ENCODE measurements at places on chromosomes 6 and 20.

DNA sequence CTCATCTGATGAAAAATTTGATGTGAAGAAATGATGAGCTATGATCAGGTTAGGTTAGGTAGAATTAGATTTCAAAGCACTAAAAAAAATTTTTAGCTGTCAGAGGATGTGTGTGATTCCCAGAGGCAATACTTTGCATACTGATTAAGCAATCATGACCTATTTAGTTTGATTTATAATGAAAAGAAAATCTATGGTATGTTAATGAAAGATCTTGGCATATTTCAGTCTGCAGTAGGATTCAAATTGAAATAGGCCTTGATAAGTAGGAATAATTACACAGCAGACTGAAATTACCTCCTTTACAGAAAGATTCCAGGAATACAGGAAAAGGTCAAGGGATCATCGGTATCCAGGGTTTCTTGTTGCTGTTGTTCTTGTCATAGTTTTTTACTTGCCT is 69.3 kb downstream of the HDDC2 start:
- DNase-seq, result no peak

DNA sequence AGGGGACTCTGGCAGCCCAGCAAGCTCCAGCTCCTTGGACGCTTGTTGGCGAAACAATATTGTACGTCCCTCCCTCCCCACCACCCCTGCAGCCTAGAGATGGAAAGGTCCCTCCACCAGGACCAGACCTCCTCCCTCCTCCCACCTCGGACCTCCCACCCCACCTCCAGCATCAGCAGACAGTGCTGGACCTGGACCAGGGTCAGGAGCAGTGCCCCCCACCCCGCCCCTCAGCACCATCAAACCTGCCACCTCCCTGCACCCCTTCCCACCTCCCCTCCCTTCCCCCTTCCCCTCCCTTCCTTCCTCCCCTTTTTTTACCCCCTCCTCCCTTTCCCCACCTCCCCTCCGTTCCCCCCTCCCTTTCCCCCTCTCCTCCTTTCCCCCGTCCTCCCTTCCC is 98.4 kb downstream of the TAF4 start:
- DNase-seq, result no peak

DNA sequence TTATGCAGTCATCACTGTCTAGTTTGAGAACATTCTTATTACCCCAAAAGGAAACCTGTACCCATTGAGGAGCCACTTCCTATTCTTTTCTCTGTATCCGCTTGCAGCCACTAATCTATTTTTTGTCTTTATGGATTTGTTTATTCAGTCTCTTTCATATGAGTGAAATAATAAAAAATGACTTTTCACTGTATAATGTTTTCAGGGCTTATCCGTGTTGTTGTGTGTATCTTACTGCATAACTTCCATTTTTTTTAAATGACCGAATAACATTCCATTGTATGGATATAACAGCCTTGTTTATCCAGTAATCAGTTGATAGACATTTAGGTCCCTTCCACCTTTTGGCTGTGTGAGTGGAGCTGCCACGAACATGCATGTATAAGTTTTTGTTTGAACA is 86.6 kb downstream of the ZFAND3 start:
- no peak for DNase-seq

DNA sequence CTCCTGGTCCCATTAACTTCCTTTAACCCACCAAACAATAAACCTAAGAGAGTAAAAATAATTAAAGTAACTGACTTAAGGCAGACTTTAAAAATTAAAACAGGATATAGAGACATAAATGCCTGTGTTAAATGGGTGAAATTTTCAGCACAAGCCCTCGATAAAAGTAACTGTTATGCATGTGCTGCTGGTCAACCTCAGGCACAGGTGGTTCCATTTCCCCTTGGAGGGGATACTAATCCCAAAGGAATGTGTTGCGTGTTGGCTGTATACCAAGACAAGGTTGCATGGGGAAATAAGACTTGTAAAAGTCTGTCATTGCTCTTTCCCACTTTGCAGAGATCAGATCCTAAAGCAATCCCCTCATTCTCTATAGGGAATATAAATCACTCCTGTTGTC is 25.8 kb downstream of the HLA-A start:
- DNase-seq, result no peak

DNA sequence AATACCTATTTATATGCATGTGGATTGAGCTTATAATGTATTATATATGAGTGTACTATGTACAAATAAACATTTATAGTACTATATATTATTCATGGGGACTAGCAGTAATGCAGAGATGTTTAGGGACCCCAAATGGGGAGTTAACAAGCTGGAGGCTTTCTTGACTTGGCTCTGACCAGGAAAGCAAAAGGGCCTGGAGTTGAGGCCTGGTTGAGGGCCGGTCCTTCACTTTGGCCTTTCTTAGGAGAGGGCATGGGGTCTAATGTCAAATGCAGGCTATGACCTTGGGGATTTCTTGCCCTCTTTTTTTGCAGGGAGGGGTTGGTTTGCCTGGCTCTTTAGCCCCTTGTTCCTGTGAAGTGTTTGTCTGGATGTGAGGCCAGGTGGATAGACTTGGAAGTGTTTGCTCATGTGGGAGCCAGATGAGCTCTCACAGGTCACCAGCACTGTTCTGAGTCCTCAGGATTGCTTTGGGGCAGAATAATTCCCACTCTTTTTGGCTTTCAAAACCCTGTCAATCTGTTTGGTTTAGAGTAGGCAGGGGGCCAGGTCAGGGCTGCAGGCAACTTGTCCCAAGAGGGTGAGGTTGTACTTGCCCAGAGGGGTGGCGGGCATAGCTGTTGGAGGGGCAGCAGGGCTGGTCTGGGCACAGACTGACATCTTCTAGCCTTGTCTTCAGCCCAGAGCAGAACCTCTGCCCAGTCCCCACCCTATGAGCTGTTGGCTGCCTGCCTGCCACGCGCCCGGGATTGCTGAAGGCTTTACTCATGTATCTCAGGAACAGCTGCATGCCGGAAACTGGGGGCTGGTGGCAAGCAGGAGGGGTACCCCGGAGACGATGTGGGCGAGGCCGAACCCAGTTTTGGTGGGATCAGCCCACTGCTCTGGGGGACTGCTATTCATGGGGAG is 14.6 kb downstream of the TJAP1 start:
- no peak for DNase-seq

DNA sequence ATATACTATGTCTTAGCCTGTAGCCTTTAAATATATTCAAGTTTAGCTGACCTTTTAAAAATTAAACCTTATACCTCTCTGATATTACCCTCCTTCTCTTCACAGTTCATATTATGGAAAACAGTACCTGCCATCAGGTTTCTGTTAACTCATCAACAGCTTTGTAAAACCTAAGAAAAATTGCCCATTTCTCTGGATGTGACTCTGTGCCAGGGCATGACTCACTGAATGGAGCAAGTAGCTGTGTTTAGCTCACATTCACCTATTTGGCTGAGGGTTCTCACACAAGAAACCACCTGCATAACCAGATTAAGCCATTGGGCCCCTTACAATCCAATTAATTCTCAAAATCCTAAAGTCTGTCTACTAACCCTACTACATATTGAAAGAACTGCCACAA is 678.8 kb upstream of the MARCKS start:
- DNase-seq, result no peak

DNA sequence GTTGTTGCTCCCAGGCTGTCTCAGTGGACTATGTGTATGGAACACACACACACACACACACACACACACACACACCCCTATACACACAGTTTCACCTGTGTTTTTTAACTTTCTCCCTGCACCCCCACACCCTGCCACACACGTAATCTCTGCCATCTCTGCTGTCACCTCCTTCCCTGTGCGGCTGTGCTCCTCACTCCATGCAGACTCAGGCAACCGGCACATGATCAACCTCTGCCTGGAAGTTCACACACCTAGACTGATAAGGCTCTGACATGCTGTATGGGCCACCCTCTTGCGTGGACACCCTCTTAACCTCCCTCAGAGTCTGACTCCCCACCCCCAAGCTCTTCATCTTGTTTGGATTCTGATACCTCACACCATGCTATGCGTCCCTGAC is 152.3 kb upstream of the THEMIS start:
- DNase-seq, result no peak

DNA sequence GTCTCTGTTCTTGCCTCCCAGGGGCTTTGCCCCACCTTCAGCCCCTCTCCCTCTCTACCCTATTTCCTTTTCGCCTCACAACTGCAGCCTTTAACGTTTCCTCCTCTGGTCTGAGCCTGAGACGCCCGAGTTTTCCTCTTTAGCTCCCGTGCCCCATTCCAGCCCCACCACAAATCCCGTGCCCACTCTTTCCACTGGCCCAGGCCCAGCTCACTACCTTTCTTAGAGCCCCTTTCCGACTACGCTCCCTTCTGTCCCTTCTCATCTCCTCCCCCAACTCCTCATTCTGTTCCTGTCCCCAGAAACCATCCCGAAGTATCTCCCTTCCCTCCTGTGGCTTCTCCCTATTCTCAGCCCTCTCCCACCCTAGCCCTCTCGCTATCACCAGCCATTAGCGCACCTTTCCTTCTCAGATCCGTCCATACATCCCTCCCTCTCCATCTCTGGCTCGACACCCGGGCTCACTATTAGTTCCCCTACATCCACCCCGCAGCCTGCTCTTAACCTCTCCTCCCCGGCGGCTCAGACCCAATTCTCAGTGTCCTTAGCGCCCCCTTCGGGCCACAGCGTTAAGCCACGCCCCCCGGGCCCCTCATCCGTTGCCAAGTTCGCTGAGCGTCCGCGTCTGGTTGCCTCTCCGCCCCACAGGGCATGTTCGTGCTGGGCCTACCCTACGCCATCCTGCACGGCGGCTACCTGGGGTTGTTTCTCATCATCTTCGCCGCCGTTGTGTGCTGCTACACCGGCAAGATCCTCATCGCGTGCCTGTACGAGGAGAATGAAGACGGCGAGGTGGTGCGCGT is 2.7 kb downstream of the SLC32A1 start:
- DNase-seq, result no peak

DNA sequence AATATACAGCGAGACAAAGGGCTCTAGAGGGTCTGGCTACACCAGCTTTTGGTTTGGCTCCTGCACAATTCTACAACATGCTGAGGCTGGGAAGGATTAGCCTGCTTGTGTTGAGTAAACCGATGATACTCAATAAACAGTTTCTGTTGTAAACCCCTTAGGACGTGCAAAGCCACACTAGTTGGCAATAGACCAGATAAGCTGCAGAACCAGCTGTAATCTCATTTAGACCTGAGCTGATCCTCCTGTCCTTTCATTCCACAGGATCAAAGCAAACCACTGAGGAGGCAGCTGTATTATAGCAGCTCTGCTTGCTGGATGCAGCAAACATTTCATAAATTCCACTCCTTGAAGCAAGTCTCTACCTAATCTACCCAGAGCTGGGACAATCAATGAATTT is 79.7 kb downstream of the MMS22L start:
- peak; percentile 17 for DNase-seq

DNA sequence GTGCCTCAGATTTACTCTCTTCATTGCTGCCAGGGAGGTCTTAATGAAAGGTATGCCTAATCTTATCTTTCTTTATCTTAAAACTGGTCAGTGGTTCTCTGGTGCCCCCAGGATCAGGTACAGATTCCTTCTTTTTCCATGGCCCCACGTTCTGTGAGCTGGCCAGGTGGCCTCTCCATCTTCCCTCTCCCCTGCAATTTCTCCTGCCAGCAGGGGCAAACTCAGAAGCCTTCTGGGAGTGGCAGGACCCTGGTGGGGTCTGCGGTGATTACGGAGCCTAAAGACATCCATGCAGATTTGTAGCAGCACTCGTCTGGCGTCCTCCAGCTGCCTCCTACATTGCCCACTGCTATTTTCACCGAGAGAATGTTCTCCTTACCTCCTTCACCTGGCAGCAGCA is 95.8 kb downstream of the CCDC170 start:
- no peak for DNase-seq

GRCh38 chr20:15911581-15911980 is 661.7 kb downstream of the KIF16B start:
- DNase-seq, result no peak

- DNase-seq, result no peak
These were observed 39.8 kb downstream of the CD164 start for GRCh38 chr6:109342506-109342905.

GRCh38 chr20:4901031-4901818 is 100.1 kb downstream of the SLC23A2 start:
- no peak for DNase-seq

DNA sequence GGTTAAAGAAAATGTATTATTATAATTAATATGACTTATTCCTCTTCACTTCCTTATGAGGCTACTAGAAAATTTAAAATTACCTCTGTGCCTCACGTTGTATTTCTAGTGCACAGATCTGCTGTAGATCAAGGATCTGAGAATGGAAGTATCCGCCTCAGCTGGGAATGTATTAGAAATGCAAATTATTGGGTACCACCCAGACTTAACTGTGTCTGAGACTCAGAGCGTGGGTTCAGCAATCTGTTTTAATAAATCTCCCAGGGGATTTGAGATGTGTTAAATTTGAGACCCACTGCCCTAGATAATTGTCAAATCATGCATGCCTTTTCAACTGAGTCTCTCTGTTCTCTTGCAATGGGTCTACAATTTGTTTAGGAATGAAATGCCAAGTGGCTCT is 658.0 kb upstream of the NOX3 start:
- peak; percentile 31 for DNase-seq

DNA sequence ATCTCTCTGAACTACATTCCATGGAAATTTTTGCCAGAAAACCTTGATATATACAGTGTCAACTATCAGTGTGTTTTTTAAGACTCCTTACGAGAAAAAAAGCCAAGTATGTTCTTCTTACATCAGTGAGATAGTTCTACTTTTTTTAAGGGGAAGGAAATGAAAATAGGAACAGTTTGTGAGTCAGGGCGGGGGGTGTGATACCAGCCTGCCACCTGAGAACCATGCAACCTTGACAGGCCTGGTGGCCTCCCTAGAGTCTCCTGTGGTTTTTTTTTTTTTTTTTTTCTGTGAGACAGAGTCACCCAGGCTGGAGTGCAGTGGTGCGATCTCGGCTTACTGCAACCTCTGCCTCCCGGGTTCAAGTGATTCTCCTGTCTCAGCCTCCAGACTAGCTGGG is 96.3 kb upstream of the GCM1 start:
- DNase-seq, result no peak

DNA sequence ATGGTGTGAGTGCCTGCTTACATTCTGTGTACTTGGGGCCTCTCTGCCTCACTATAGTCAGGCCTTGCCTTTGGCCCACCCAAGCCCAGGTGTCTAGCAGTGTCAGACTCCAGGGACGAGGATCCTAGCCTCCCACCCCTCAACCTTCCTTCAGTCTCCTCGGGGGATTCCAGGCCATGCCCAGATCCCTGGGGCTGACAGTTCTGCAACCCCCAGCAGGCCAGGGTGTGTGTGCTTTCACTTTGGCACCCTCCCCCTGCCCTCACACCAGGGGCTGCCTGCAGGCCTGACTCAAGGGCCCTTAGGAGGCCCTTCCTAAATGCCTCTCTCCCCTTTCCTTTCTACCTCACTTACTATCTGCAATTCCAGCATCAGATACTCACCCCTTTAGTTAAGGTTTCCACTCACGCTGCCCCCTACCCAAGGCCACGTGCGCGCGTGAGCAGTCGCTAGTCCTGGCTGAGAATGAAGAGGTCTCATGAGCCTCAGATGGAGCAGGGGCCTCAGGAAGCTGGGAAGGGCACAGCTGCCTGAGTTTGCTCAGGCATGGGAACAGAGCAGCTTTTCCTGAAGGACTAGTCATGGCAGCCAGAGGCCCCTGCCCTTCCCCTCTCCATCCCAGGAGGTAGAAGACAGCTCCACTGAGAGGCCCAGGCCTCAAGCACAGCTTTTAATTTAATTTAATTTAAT is 859 bp upstream of the CLPS start:
- no peak for DNase-seq

- no peak for DNase-seq
These were observed 36.3 kb upstream of the DDR1 start for GRCh38 chr6:30847971-30848436.
